Suppressor macrophage treated with lipopolysaccharide for 4 hours (primary cell): ENCODE measurements at places on chromosomes 12 and 14.
A peak's percentile ranks its signal among the peaks of the same experiment; 100 is the strongest.

DNA sequence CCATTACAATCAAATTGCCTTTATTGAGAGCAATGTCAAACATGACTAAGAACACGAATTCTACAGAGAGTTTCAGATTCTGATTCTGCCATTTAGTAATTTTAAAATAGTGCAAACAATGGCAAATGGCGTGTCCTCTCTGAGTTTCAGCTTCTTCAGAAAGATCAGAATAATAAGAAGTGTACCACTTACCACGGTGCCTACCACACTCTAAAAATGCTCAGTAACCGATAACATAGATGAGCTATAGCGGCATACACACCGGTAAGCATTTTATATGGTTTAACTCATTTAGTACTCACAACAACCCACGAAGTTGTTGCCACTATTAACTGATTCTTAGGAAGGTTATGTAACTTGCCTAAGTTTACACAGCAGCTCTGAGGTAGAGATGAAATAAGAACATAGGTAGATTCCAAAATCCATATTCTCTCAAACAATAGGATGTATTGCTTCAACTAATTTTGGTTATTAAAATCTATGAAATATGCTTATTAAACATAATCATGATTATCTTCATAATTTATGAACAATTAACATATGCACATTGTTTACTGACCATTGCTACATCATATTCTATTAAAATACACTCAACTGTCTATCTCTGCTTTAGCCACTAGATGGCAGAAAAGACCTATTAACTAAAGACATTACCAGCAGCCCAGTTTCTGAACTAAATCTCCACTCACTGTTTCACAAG, 38.3 kb downstream of the SLC6A15 start:
- peak; percentile 71 for DNase-seq

GRCh38 chr12:78120866-78121560, 290.3 kb downstream of the NAV3 start:
- peak; percentile 43 for DNase-seq

- DNase-seq: no peak
Observed at GRCh38 chr12:67388331-67389138, 119.4 kb downstream of the CAND1 start.

DNA sequence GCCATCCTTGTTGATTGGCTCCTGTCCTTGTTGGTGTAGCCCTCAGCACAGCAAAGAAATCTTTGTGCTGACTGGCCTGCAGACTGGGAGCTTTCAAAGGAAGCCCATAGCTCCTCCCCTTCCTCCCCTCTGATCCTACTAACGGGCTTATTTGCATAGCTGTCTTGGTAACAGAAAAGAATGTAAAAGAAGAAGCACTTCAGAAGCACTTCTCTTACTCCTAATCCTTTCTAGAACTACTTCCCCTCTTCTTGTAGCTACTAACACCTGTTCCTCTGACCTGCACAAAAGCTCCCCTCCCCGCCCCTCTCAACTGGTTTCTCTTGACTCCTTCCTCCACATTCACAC, 14.3 kb upstream of the RIC8B start:
- DNase-seq: peak; percentile 36

- DNase-seq: no peak
Observed at GRCh38 chr12:41972196-41972595, 172.5 kb downstream of the GXYLT1 start.

DNA sequence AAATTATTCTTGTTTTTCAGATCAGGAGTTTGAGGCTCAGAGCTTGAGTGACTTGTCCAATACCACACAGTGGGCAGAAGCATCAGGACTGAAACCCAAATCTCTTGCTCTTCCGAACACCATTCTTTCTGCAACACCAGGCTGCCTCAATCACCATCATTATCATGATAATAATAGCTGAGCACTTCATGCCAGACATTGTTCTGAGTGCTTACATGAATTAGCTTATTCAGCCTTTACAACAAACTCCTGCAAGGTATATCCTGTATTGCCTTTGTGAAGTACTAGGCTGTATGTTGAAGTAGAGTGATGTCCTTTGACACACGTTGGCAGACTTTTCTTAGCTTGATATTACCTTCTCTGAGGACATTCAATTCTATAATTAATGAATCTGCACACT, 257.4 kb upstream of the ATP2B1 start:
- no peak for DNase-seq

DNA sequence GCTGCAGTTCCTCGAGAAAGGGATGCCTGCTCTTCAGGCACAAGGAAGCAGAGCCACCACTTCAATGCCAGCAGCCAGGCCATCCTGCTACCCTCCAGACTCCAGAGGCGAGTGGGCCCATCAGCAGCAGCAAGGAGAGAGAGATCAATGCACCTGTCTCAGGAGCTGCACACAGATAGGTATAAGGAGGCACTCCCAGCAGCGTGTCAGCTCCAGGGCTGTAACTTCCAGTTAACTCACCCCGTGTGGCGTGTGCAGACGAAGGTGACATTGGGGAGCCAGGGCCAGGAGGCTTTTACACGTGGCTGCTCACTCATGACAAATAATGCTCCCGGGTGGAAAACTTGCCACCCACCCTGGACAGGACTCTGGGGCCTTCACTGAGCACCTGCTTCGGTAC, 24.2 kb downstream of the GALNT16 start:
- DNase-seq: no peak

GRCh38 chr14:55609681-55610080, 29.7 kb downstream of the KTN1 start:
- no peak for DNase-seq

DNA sequence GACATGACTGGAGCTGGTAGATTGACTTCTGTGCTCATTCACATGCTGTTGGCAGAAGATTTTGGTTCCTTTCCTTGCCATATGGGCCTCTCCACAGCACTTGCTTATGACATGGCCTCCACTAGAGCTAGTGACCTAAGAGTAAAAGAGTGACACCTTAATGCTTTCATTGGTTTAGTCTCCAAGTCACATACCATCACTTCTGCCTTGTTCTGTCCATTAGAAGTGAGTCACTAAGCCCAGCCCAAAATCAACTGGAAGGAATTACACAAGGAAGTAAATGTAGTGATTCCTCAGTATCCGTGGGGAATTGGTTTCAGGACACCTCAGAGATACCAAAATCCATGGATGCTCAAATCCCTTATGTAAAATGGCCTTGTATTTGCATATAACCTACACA, 81.3 kb downstream of the PPHLN1 start:
- DNase-seq: no peak

GRCh38 chr14:27686137-27686536, 1080.5 kb upstream of the FOXG1 start:
- no peak for DNase-seq

GRCh38 chr12:100706033-100706432, 88.5 kb upstream of the ANO4 start:
- no peak for DNase-seq

- DNase-seq: no peak
Observed at GRCh38 chr12:121217761-121218160, 7.8 kb downstream of the P2RX4 start.

- DNase-seq: no peak
Observed at GRCh38 chr14:79253576-79253975, 957.7 kb downstream of the DIO2 start.

DNA sequence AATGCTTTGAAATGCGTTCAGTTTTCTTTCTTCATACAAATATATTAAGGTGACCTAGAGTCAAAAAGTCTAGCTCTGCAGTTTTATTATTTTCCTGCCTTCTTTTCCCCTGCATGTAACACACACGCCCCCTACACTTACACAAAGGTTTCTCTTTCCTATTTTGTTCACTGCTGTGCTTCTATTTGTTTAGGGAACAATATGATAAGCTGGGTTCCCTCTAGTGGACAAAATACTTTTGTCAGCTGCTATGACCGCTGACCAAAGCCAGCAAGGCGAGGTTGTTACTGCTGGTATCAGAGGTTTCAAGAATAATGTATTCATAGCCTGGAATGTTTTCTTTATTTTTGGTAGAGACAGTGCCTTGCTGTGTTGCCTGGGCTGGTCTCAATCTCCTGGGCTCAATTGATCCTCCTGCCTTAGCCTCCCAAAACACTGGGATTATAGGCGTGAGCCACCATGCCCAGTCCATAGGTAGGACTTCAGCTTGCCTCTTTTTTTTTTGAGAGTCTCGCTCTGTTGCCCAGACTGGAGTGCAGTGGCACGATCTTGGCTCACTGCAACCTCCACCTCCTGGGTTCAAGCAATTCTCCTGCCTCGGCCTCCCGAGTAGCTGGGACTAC, 33.4 kb downstream of the FNTB start:
- peak; percentile 75 for DNase-seq

DNA sequence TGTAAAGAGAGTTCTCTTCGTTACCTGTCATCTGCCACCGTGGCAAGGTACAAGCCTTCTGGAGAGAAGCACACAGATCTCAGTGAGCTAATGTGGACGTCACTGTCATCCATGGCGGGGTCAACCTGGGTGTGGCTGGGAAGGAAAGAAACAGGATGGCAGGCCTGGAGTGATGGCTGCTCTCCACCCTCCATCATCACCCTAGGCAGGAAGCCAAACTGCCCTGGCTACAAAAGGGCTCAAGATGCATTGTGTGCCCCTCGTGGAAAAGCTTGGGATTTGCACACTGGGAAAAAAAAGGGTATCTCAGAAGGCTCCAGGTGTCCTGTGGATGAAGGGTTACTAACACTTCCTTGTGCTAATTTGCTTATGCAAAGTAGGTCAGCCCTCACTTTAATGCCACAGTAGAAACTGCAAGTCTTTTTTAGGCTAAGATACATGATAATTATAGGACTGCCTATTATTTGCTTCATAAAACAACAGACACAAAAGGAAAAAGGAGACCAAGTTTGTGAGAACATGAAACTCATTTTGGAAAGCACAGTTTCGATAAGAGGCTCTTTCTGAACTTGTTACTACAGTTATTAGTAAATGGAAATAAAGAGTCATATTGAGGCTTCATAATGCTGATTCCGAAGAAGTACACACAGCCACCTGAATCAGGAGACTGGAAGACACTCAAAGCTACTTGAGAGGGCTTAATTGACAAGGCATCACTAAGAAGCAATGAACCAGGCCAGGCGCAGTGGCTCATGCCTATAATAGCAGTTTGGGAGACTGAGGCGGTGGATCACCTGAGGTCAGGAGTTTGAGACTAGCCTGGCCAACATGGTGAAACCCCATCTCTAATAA, 18.9 kb downstream of the RFC5 start:
- no peak for DNase-seq

- no peak for DNase-seq
Observed at GRCh38 chr12:119634743-119635142, 33.2 kb upstream of the PRKAB1 start.

- no peak for DNase-seq
Observed at GRCh38 chr14:73802431-73803188, 49.0 kb upstream of the PTGR2 start.

DNA sequence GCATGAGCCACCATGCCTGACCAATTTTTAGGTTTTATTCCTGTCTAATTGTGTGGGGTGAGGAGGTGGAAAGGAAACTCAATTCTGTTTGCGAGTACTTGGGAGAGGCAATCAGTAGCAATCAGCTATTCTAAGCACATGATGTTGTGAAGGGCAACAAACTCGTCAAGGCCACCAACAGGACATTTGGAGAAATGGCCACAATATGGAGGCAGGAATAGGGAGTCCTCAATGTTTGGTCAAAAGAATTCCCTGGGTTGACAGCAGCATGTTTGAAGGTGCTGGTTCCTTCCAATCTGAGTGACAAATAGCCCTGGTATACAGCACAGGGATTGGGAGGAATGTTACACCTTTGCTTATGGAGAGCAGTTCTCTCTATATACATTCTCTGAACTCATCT, 32.7 kb upstream of the USP44 start:
- DNase-seq: no peak

- no peak for DNase-seq
Observed at GRCh38 chr12:64635356-64635998, 25.2 kb downstream of the RASSF3 start.

DNA sequence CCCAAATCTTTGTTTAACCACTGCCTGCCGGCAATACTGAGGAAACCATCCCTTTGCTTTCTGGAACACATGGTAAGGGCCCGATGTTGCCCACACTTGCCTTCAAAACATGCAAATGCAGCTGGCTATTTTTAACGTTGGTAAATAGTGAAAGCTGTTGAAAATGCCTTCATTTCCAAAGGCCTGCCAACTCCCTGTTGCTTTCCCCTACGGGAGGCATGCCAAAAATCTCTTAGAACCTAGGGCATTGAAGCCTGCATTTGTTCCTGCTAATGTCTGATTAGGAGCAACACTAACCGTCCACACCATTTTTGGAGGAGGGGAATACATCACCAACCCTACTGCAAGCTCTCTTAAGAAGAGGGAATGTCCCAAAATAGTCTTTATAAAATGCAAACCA, 152.6 kb upstream of the NOS1 start:
- no peak for DNase-seq

DNA sequence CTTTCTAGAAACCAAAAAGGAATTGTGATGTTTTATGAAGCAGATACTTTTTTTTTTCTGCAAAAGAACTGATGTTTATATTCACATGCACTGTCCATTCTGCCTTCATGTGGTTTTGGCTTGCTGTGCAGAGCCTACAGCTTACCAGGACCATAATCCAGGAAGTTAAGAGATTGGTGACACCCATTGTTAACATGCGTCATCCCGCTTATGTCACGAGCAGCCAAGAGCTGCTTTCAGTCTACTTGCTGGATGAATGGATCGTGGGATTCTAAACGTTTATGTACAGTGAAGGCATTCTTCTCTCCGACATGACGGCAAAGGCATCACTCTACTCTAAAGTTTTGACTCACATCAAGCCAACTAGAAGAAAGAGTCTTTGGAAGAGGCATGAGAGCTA, 76.6 kb downstream of the PAX9 start:
- no peak for DNase-seq

DNA sequence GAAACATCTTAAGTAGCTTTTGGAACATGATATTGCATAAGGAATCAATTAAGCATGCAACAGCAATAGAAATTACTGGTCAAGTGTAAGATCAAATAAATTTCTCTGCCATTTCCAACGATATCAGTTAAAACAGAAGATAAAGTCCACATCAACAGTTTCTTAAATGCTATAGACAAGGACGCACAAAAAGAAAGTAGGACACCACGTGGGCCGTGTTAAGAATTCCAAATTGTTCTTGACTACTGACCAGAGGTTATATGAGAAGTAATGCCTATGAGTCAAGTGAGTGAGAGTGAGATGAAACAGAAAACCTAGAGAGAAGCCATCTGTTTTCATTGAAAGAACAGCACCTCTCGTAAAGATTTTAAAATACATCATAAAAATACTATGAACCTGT, 318.2 kb downstream of the TMEM117 start:
- no peak for DNase-seq

GRCh38 chr14:105272623-105273022, 24.3 kb downstream of the BTBD6 start:
- DNase-seq: no peak

GRCh38 chr14:58072288-58073071, 79.5 kb downstream of the ARMH4 start:
- peak; percentile 72 for DNase-seq

DNA sequence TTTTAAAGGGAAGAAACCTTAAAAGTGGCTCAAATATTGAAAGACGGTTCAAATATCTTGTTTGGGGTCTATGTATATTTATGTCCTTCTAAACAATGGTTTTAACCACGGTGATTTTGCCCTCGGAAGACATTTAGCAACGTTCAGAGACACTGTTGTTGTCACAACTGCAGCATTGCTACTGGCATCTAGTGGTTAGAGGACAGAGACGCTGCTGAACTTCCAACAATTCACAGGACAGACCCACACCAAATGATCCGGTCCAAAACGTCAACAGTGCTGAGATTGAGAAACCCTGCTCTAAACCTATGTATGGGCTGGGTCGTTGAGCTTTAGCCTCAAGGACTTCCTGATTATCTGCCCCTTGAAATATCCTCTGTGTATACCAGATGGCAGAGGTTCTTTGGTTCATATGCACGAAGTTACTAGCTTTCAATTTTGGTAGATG, 1.7 kb downstream of the ANGEL1 start:
- peak; percentile 77 for DNase-seq

GRCh38 chr14:88271205-88271604, 51.9 kb downstream of the KCNK10 start:
- no peak for DNase-seq
